ENCODE measurements at places on chromosomes 3 and 15.

DNA sequence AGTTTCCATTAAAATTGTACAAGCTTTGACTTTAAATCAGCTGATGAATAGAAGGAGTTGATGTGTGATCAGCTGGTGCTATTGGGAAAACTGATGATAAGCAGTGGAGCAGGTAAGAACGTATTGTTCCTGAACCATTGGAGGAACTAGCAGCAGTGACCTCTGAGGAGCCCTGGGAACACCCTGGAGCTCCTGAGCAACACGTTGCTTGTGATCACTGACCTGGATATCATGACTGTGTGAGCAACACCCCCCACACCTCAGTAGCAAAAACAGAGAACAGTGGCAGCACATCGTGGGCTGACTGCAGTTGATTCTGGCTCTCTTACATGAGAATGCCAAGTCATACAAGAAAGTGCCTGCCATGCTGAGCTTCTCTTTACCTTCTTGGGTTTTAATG, 72.9 kb downstream of the BLM start:
- no peak for DNase-seq

DNA sequence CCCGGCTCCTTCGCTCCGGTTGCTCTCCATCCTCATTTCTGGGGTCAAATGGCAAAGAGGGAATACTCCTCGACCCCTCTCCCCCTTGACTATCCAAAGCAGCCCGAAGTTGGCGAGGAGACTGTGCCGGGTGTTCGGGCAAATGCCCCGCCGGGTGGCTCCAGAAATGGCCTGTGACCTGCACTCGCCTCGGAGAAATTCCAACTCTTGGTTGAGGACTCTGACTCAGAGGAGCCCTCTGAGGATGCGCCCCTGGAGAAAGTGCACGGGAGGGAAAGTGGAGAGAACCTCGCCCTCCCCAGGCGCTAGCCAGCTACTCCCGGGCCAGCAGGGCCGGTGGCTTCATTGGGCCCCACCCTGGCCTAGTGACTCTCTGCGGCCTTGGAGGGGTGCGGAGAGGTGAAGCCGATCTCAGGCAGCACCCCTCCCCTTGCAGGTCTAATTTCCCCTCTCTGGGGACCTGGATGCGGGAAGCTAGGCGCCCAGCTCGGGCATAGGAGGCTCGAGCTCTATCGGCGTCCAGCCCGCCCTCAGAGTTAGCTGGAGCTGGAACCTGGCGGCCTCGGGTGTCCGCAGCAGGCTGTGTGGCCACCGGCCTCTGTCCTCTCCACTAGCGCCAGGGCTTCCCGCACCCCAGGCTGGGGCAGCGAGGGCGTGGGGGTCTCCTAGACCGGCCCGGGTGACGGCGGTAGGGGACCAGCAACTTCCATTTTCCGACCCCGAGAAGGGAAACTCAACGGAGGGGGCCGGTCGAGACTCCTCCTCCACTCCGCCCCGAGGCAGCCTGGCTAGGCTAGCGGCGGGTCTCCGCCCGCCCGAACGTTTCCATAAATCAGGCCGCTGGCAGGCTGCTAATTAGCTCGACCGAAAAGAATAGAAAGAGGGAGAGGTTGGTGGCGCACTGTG, 29.4 kb downstream of the NR2F2 start:
- DNase-seq, result no peak

GRCh38 chr15:81853150-81853748, 192.6 kb downstream of the MEX3B start:
- no peak for DNase-seq

DNA sequence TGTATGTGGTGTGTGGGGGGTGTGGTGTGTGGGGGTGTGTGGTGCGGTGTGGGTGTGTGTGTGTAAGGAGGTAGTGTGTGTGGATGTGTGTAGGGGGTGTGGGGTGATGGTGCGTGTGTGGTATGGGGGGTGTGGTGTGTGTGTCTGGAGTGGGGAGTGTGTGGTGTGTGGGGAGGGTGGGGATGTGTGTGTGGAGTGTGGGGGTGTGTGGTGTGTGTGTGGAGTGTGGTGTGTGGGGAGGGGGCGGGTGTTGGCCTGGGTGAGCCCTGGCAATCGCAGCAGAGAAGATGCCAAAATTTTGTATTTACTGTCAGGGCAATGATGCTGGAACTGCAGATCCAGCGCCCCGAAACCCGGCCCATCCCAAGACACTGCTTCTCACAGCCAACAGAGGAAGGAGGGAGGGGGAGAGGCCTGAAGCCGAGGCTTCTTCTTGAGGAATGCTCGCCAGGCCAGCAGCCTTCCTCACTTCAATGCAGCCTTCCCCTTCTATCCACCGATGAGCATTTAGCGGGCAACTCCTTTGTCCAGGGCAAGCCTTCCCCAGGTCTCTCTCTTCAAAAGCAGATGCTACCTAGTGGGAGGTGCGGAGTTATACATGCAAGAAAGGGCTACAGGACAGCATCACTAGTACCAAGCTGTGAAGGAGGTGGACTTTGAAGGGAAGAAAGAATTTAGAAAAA, 11.9 kb upstream of the SRP14 start:
- no peak for DNase-seq

DNA sequence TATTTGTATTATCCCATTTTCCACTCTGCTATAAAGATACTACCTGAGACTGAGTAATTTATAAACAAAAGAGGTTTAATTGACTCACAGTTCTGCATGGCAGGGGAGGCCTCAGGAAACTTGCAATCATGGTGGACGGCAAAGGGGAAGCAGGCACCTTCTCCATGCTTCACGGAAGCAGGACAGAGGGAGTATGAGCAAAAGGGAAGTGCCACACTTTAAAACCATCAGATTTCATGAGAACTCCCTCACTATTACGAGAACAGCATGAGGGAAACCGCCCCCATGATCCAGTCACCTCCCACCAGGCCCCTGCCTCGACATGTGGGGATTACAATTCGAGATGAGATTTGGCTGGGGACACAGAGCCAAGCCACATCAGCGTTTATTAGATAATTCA, 172.8 kb downstream of the NR2F2 start:
- DNase-seq, result no peak

- DNase-seq, result no peak
Observed at GRCh38 chr3:64399205-64399800, 174.0 kb upstream of the PRICKLE2 start.

DNA sequence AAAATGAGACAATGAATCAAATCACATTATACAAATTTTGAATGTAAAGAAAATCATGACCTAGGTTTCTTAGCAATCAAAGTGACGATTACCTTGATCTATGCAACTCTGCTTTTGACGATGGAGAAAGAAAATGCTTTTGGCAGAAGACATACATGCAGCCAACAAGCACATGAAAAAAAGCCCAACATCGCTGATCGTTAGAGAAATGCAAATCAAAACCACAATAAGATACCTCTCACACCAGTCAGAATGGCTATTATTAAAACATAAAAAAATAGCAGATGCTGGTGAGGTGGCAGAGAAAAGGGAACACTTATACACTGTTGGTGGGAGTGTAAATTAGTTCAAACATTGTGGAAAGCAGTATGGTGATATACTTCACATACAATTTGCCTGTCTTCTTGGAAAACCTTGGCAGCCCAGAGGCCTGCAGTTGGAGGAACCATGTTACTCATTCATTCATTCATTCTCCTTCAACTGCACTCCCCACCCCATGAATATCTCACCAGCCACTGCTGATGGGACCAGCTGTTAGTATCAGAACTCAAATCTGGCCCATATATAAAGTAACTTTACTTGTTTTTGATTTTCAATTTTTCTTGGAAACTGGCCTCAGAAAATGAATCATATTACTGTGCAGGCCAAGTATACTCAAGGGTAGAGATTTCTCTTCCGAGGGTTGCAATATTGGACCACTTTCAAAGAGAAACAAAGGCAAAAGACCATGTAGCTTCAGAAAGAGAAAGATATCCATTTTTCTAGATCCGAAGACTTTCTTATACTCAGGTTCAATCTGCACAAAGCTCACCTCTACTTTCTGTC, 358.6 kb upstream of the ARHGEF26 start:
- DNase-seq, result no peak

DNA sequence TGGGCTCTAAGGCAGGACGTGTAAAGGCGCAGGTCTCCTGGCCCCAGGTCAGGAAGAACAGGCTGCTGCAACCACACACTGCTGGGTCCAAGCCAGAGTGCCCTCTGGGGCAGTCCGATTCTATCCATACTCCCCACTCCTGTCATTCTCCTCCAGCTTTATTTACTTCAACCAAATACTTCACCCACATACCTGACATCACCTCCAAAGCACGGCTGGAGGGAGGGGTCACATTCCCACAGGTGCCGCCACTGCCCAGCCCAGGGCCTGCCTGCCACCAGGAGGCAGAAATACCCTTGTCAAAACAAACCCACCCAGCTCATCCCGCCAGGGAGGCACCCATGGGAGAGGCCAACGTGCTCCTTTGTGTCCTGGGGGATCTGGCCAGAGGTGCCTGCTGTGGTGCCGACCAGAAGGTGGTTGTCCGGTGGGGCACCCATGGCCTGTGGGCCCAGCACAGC, 100.4 kb downstream of the DAPK2 start:
- DNase-seq, result no peak

GRCh38 chr3:162436826-162437225, 940.2 kb downstream of the OTOL1 start:
- DNase-seq, result no peak

GRCh38 chr15:39979606-39980005, 45.7 kb downstream of the EIF2AK4 start:
- DNase-seq, result no peak

DNA sequence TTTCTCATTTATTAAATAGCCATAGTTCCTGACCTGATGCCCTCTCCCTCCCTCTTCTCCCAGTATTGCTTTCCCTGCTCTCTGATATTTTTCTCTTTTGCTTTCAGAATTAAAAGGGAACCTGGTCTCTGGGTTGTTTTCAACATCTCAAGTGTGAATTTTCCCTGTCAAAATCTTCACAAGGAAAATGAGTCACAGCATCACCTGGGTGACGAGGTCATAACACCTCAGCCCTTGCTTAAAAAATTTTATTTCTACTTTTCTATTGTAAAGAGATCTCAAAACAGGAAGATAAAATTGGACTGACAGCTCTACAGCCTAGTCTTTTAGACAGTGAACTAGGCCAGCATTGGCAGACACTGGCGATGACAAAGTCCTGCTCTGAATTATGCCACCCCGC, 40.1 kb downstream of the GAP43 start:
- DNase-seq, result no peak

DNA sequence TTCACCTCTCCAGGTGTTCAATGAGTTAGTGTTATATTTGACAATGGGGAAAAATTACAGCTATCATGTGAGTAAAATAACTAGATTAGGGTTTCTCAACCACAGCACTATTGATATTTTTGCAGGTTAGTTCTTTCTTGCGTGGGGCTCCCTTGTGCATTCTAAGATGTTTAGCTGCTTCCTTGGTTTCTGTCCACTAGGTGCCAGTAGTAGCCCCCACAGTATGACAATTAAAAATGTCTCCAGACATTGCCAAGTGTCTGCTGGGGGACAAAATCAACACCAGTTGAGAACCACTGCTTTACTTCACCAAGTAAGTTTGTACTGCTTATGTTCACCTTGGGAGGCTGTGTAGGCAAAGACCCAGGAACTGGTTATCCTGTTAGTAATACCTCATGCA, 618.7 kb downstream of the EDEM1 start:
- no peak for DNase-seq

DNA sequence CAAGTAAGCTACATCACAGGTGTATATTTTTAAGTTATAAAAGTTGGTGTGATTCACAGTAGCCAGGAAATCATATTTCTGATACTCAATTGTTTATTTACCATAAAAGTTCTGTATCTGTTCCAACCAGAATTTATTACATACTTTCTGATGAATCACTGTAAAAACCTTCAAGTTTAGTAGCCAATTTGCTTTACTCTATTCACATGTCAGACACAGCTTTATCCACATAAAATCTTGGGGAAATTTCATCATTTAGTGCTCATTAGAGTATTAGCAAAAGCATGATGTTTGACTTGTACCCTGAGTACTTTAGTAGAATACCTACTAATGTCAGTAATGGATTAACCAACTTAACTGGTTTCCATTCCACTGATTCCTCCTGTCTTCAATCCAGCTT, 249.8 kb downstream of the POLQ start:
- DNase-seq, result no peak

- no peak for DNase-seq
Observed at GRCh38 chr15:33194237-33194636, 277 bp downstream of the FMN1 start.

Data from stimulated activated CD4-positive, alpha-beta T cell treated with anti-CD3 and anti-CD28 coated beads, Interleukin-1b, Interleukin-23, amount 100 ng/mL, for 4 hours (primary cell).